ENCODE measurements at places on chromosomes 1 and 21.

DNA sequence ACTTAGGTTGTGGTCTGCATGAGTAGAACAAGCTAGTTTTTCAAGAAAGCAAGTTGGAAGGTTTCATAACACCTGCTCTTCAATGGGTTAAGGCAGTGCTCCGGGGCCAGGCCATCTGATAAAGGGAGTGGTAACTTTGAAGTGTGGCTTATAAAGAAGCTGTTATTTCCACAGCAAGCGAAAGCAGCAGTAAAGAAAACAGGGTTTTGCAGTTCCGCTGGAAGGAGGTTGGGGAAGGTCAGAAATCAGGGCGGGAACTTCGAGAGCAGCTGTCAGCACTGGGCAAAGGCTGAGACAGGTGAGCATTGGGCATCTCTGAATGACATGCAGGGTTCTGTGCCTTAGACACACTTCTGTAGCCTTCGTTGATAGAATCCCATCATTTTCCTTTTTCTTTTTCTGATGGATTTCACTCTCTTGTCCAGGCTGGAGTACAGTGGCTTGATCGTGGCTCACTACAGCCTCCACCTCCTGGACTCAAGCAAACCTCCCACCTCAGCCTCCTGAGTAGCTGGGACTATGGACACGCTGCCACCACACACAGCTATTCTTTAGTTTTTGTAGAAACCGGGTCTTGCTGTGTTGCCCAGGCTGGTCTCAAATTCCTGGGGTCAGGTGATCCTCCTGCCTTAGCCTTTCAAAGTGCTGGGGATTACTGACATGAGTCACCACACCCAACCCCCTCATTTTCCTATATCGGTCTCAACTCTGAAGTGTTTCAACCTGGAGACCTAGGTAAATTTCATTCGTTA, 20.5 kb downstream of the TMEM51 start:
- no peak for DNase-seq

DNA sequence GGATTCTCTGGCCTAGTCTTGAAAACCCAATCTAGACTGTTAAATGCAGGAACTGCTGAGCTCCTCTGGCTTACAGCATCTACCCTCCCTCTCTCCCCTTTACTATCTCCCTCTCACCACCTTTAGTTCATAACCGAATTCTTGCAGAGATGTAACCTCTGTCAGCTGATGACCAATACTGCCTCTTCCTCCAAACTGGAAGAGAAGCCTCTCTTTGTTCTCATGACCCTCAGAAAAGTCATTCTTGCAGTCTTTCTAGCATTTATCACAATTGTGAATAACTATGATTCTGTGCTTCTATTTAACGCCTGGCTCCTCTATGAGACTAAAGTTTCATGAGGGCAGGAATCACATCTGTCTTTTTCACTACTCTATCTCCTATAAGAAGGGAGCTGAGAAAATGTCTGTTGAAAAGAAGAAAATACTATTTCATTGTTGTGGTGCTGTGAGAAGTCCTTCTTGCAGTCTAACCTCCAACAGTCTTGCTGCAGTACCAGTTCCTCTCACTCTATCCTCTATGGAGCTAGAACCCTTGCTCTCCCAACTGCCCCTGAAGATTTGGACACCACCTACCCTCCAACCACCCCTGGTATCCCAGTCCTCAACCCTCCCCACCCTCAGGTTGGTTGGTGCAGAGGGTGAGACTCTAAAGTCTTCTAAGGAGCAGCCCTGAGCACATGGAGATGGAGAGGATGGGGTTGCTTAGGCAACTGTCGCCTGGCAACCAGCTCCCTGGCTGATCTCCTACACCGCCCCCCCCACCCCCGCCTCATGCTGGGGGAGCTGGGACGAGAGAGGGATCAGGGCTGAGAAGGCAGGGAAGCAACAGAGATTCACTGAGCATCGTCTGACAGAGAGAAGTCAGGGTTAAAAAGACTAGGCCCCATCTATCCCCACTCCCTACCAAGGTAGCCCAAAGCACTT, 13.9 kb downstream of the MEF2D start:
- no peak for DNase-seq

GRCh38 chr1:21852282-21853130, 40.4 kb downstream of the LDLRAD2 start:
- DNase-seq = no peak

DNA sequence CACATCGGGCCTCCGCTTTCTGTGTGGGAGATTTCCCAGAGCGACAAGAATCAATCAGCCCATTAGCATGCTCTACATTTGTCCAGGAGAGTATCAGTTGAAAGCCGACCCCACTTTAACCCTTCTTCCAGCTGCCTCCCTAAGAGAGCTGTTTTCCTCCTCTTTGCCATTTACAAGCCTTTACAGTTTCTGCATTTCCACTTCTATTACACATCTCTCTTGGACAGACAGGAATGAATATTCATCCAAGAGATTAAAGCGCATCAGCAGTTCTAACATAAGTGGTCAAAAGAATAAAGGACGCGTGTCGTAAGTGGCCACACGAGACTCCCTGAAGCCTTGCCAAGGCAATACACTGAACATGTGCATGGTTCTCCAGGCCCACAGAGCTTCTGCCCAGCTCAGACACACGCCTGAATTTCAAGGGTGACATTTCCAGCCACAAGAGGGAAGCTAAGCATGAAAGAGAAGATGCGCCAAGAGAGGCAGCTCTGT, 47.3 kb downstream of the FAM78B start:
- no peak for DNase-seq

DNA sequence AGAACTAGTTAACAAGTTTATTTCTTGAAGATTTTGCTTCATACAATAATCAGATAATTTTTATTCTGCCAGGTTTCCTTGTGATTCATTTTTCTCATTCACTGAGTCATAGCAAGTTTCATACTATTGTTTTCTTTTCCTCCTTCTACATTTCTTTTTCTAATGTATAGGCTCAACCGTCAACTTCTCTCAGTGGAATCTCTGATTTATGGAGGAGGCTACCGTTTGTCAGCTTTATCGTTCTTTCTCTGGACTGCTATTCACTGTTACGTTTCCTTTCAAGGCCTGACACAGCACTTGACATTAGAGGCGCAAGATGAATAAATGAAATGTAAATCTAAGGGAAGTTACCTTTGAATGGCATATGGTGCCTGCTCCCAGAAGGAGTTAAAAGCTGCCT, 284.3 kb upstream of the NR5A2 start:
- no peak for DNase-seq

- no peak for DNase-seq
These were observed 8.4 kb downstream of the C1orf87 start for GRCh38 chr1:60065199-60065598.

- no peak for DNase-seq
These were observed 1.6 kb upstream of the SESN2 start for GRCh38 chr1:28257736-28258135.

Measured in AG08395 (cell line).